ENCODE measurements at places on chromosomes 1 and 21. TPM values are rescaled to one million over a fixed set of nuclear protein-coding genes. Genes with fewer than 3 reads are reported as not detected.

GRCh38 chr21:42568866-42569731 lies 55.4 kb downstream of the SLC37A1 start:
- H3K4me3 ChIP-seq: no peak overlapping the region
- peaks cover 12% of the 10 kb centered on the region for H3K36me3 ChIP-seq
- no peak for DNase-seq

- no peak overlapping the region for H3K4me3 ChIP-seq
- H3K4me1 ChIP-seq: peaks cover 7% of the 10 kb centered on the region
- peaks cover 2% of the 10 kb centered on the region for H3K27me3 ChIP-seq
- H3K27ac ChIP-seq: no peak overlapping the region
- H3K36me3 ChIP-seq: peaks cover 24% of the 10 kb centered on the region
- no peak for DNase-seq
Measured at GRCh38 chr21:31117128-31117916, 79.0 kb upstream of the KRTAP19-8 start.

GRCh38 chr1:4019606-4020331 lies 119.7 kb upstream of the C1orf174 start:
- no peaks in the 10 kb centered on the region for H3K27me3 ChIP-seq
- no peaks in the 10 kb centered on the region for H3K4me1 ChIP-seq
- DNase-seq: no peak
- no peak overlapping the region for H3K4me3 ChIP-seq
- H3K27ac ChIP-seq: no peak overlapping the region

DNA sequence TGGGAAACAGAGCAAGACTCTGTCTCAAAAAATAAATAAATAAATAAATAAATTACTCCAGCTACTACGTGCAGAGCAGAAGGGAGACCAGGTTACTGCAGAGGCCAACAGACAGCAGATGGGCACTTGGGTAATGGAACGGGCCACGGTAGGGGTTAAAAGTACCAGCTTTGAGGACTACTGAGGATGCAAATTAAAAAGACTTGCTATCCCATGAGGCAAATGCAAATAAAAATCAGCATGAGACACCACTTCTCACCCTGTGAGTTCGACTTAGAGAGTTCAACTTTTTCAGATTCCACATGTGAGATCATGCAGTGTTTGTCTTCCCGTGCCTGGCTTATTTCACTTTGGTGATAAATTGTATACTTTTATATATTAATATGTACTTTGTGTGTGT lies 6.6 kb downstream of the SLC2A5 start:
- no peak overlapping the region for H3K4me3 ChIP-seq
- H3K4me1 ChIP-seq: peaks cover 5% of the 10 kb centered on the region
- H3K36me3 ChIP-seq: no peaks in the 10 kb centered on the region

DNA sequence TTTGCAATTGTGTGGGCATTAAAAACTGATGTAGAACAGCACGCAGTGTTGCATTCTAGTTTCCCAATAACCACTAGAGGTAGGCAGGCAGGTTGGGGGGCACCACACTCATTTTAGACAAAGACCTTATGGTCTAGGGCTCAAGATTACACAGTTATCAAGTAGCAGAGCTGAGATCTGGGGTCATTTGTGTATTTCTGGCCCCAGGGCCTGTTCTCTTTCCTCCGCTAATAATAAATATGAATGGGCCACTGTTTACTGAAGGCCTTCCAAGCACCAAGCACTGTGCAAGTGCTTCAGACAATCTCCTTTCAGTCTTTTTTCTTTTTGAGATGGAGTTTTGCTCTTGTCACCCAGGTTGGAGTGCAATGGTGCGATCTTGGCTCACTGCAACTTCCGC lies 23.9 kb downstream of the LDLRAD2 start:
- H3K4me1 ChIP-seq: no peaks in the 10 kb centered on the region
- no peak overlapping the region for H3K27ac ChIP-seq
- H3K27me3 ChIP-seq: no peaks in the 10 kb centered on the region
- H3K4me3 ChIP-seq: no peak overlapping the region

GRCh38 chr1:53573931-53574330 lies 114.7 kb downstream of the DMRTB1 start:
- peaks cover 10% of the 10 kb centered on the region for H3K4me1 ChIP-seq
- H3K27ac ChIP-seq: no peak overlapping the region
- H3K4me3 ChIP-seq: no peak overlapping the region
- no peaks in the 10 kb centered on the region for H3K36me3 ChIP-seq

DNA sequence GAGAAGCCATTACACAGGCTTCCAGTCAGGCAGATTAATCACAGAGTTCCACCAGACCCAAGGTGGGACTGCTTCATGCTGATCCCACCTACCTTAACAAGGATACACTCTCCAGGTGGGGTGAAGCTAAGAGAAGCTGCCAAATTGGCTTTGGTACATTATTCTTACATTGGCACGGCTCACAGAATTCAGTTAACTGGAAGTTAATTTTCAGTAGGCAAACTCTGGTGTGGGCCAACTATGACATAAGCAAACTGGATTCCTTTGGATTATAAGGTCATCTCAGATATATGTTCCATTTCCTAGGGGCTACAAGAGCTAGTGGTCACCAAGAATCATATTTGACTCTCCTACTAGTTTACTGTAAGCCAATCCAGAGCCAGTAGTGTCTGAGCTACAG lies 448.8 kb upstream of the BEND5 start:
- H3K27me3 ChIP-seq: no peaks in the 10 kb centered on the region
- no peaks in the 10 kb centered on the region for H3K36me3 ChIP-seq
- no peak for DNase-seq

GRCh38 chr21:42835611-42836401 lies 43.5 kb downstream of the WDR4 start:
- peaks cover 33% of the 10 kb centered on the region for H3K4me1 ChIP-seq
- peak; percentile 9 for DNase-seq
- peaks cover 2% of the 10 kb centered on the region for H3K27me3 ChIP-seq
- no peak overlapping the region for H3K4me3 ChIP-seq

- H3K27me3 ChIP-seq: peaks cover 37% of the 10 kb centered on the region
- DNase-seq: no peak
- H3K27ac ChIP-seq: no peak within 1 kb of the TSS
- H3K4me1 ChIP-seq: peaks cover 2% of the 10 kb centered on the region
- no peaks in the 10 kb centered on the region for H3K36me3 ChIP-seq
- H3K4me3 ChIP-seq: no peak within 1 kb of the TSS
Measured at GRCh38 chr1:22562584-22563583, at the start of gene EPHA8. Gene EPHA8, plus strand, starts transcription at chr1:22563489. Its CDS starts 147 bp downstream, at chr1:22563636.

DNA sequence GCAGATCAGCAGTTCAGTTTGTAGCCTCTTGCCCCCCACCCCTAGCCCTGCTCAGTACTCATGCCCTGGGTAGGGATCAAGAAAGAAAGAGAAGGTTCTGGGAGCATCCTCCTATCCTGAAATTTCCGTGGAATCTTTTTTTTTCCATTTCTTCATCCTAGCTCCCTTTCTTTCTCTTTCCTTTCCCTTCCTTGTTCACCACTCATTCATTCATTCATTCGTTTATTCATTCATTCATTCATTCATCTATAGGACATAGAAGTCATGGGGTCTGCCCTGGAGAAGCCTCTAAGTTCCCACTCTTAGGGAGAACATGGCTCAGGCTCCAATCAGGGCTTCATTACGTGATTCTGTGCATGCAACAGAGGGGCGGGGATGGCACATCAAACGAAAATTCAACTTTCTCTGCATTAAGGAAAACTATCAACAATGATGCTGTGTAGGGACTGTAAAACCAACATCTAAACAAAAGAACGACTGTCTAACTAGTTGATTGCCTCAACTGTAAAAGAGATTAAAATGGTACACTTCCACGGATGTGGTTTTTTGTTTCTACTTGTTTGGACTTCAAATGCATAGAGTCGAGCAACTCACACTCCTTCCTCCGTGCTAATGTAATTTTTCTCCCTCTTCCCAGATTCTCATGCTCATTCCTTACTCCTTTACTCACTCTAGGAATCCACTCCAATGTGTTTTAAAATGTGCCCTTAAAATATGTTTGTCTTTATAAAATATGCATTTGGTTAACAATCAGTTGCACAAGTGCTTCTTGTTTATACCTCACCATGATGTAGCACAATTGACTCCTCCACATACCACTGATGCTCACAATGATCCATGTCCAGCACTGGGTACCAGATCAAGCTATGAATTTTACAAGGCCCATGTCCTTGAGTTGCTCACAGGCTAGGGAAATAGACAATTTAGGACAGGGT lies 101.2 kb upstream of the SLC2A1 start:
- H3K4me3 ChIP-seq: no peak overlapping the region
- H3K36me3 ChIP-seq: no peaks in the 10 kb centered on the region
- no peak for DNase-seq
- peaks cover 20% of the 10 kb centered on the region for H3K4me1 ChIP-seq

DNA sequence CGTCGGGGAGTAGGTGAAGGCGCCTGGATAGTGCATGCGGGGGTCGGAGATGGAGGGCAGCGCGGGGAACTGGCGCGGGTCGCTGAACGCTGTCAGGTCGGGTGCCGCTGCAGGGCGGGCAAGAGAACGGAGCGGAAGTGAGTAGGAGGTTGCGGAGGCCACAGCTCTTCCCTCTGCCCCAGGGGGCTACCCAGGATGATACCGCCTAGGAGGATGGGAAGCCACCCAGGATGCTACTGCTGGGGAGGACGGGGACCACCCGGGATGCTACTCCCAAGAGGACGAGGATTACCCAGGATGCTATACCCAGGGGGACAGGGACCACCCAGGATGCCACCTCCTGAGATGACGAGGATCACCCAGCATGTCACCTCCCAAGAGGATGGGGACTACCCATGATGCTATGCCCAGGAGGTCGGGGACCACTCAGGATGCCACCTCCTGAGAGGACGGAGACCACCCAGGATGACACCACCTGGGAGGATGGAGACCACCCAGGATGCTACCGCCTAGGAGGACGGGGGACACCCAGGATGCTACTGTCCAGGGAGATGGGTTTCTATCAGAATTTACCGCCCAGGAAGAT lies 123.8 kb downstream of the CLIC6 start:
- H3K4me1 ChIP-seq: no peaks in the 10 kb centered on the region
- H3K27me3 ChIP-seq: no peaks in the 10 kb centered on the region
- no peak overlapping the region for H3K4me3 ChIP-seq
- peaks cover 3% of the 10 kb centered on the region for H3K36me3 ChIP-seq
- DNase-seq: no peak

- peaks cover 4% of the 10 kb centered on the region for H3K4me1 ChIP-seq
- no peak overlapping the region for H3K27ac ChIP-seq
- H3K36me3 ChIP-seq: no peaks in the 10 kb centered on the region
- H3K27me3 ChIP-seq: no peaks in the 10 kb centered on the region
- no peak for DNase-seq
Measured at GRCh38 chr1:214386747-214387146, 105.8 kb downstream of the SMYD2 start.

- no peak overlapping the region for H3K4me3 ChIP-seq
- H3K27ac ChIP-seq: peak overlapping the region; percentile 60
- DNase-seq: no peak
- H3K4me1 ChIP-seq: peaks cover 6% of the 10 kb centered on the region
Measured at GRCh38 chr1:205693421-205693991, 13.2 kb upstream of the SLC45A3 start.

DNA sequence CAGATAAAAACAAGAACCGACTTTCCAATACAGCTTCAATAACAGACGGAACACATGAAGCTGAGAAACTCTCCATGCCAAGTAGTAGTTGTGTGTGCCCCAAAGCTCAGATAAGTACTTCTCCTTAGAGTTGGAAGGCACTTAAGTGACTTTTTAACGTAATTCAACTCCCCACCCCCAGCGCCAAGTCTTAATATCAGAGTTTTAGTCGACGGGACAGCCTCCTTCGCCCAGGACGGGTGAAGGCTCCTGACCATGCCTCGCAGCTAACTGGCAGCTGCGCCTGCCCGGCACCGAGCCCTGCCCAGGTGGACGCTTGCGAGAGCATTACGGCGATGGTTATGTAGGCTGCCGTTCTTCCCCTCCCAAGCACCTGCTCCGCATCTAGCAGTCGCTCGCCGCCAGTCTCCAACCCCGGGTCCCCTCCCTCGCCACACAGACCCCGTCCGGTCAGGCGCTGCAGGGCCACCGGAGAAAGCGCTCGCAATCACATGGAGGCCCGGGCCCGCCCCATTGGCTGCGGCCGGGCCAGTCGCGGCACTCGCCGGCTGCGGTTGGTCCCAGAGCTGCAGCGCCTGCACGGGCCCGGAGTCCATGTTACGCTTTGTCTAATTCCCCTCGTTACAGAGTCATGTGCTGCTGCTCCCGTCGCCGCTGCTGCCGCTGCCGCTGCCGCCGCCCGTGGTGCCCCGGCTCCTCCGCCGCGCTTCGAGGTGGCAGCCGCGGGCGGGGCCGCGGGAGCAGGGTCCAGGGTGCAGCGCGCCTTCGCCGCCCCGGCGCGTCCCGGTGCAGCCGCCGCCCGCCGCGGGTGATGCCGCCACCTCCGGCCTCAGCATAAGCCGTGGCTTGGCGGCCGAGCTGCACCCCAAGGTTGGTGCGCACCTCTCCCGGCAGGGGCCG lies at the start of gene LRRC8D:
Gene LRRC8D, plus strand, starts transcription at position 611 of the 900 bp plus-strand sequence. CDS start 112,037 bp downstream, outside the sequence.
- peaks cover 2% of the 10 kb centered on the region for H3K36me3 ChIP-seq
- peaks cover 32% of the 10 kb centered on the region for H3K4me1 ChIP-seq
- no peaks in the 10 kb centered on the region for H3K27me3 ChIP-seq
- DNase-seq: peak; percentile 68
- H3K4me3 ChIP-seq: peak within 1 kb of the TSS; percentile 78
- H3K27ac ChIP-seq: peak within 1 kb of the TSS; percentile 50

DNA sequence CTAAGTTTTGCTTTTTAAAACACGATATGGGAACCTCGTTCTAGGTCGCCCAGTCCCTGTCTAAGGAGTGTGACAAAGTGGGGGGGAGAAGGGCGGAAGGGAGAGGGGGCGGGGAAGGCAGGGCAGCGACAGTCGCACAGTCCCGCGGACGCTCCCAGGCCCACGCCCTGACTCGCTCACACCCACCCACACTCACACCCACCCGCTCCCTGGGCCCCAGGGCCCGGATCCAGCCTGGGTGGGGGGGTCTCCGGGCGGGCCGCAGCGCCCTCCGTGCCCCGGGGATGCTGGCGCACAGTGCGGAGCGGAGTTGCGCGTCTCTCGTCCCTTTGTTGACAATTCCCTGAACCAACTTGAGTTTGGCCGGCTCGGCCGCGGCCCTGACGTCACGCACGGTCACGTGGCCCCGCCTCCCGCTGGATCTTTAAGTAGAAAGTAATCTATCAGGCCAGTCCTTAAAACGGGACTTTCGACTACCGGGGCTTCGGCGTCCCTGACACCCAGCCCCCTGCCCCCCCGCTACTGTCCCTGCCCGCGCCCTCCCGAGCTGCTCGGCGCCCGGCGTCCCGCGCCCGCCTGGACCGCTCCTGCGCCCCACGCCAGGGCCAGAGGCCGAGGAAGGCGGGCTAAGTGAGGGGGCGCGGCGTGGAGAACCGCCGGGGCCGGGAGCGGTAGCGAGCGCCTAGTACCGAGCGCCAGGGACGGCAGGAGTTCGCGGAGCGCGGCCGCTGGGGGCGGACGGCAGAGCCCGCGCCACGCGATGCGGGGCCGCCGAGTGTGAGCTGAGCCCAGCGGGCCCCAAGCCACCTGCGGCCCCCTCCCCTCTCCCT lies at the start of gene FOXD3:
Gene FOXD3, plus strand, starts transcription at position 454 of the 830 bp plus-strand sequence. CDS start 492 bp downstream, outside the sequence.
- no peak for DNase-seq
- peaks cover 29% of the 10 kb centered on the region for H3K36me3 ChIP-seq
- H3K27ac ChIP-seq: peak within 1 kb of the TSS; percentile 74
- H3K4me3 ChIP-seq: peak within 1 kb of the TSS; percentile 69
- peaks cover 53% of the 10 kb centered on the region for H3K4me1 ChIP-seq

Gene PRR9
- total RNA-seq: not detected

Gene RNF223
- not detected for total RNA-seq

Gene EPS8L3
- not detected for total RNA-seq

Gene LCE1A
- not detected for total RNA-seq

Gene CELA2A
- not detected for total RNA-seq

Gene GFI1
- 47.6 TPM for total RNA-seq

Gene NUP210L
- total RNA-seq: 0.13 TPM

Gene FCGR2B
- total RNA-seq: not detected

Gene ENO1
- 3,216 TPM for total RNA-seq

Gene FMO3
- total RNA-seq: not detected

Gene PROK1
- not detected for total RNA-seq

Gene GLMP
- 27.7 TPM for total RNA-seq

Gene OR2T35
- total RNA-seq: not detected

Data from activated CD8-positive, alpha-beta T cell treated with anti-CD3 and anti-CD28 coated beads, Interleukin-2, amount 10 ng/mL, durations not matched to agents 7 days and 5 days (primary cell).